Osteocyte (in vitro differentiated cells): ENCODE measurements at places on chromosomes 6 and 20. TPM values are rescaled to one million over a fixed set of nuclear protein-coding genes. Genes with fewer than 3 reads are reported as not detected.

- H3K4me1 ChIP-seq: peaks cover 16% of the 10 kb centered on the region
- no peak overlapping the region for H3K4me3 ChIP-seq
- H3K27ac ChIP-seq: no peak overlapping the region
Observed at GRCh38 chr6:116096979-116097816, 3.5 kb upstream of the NT5DC1 start.

DNA sequence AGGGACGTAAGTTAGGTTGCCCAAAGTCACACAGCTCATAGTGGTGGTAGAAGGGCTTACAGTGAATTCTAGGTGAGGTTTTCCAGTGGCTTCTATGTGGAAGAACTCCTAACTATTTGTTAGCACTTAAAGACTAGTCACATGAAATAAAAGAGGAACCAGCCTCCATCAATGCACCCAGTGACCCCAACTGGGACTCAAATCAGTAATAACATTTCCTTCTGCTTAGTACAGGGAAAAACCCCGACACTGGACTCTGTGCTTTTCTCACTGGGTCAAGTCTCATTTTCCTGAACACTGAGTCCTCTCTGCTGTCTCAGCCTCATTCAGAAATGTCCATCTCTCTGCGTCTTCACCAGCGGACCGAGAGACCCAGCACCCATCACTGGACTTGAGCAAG lies 89.2 kb downstream of the SLC22A23 start:
- H3K27ac ChIP-seq: no peak overlapping the region
- no peak overlapping the region for H3K4me3 ChIP-seq
- H3K27me3 ChIP-seq: no peaks in the 10 kb centered on the region

DNA sequence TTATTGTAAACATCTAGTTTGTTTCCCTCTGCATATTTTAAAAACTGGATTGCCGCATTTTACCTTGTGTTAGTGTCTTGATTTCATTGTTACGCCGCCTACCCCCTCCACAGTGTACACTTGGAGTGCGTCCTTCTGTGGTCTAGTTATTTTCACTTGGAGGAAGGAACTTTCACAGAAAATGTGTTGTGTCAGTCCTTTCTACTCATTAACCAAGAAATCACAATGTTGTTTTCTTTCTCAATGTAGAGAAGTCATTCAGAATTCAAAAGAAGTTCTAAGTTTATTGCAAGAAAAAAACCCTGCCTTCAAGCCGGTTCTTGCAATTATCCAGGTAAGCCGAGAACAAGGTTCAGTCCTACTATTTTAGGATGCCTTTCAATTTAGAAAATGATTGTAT lies 10.3 kb downstream of the MTHFD1L start:
- H3K27ac ChIP-seq: peak overlapping the region; percentile 32
- no peak overlapping the region for H3K4me3 ChIP-seq
- H3K36me3 ChIP-seq: peaks cover 26% of the 10 kb centered on the region

DNA sequence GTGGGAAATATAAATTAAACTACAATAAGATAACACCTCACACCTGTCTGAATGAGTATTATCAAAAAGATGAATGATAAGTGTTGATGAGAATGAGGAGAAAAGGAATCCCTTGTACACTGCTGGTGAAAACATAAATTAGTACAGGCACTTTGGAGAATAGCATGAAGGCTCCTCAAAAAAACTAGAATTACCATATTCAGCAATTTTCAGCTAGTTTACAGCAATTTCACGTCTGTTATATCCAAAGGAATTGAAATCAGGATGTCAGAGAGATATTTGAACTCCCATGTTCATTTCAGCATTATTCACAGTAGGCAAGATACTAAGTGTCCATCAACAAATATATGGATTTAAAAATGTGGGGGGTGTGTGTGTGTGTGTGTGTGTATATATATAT lies 292.6 kb downstream of the CLVS2 start:
- DNase-seq: no peak
- H3K4me1 ChIP-seq: no peaks in the 10 kb centered on the region
- no peak overlapping the region for H3K27ac ChIP-seq

DNA sequence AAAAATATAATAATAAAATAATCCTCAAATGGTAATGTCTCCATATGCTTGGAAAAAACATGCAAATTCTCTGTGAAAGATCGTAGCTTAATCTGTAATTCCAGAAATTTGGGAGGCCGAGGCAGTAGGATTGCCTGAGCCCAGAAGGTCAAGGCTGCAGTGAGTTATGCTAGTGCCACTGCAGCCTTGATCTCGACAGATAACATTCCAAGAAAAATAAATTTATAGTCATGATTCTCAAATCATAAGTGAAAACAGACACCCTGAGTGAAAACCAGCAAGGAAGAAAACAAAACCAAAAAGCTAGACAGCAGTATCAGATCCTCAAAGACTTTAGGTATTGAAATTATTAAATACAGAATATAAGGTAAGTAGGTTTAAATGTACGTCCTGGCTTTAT lies 3.8 kb upstream of the MUC21 start:
- peaks cover 5% of the 10 kb centered on the region for H3K4me1 ChIP-seq
- H3K36me3 ChIP-seq: no peaks in the 10 kb centered on the region
- no peak for DNase-seq
- H3K27me3 ChIP-seq: peaks cover 42% of the 10 kb centered on the region

DNA sequence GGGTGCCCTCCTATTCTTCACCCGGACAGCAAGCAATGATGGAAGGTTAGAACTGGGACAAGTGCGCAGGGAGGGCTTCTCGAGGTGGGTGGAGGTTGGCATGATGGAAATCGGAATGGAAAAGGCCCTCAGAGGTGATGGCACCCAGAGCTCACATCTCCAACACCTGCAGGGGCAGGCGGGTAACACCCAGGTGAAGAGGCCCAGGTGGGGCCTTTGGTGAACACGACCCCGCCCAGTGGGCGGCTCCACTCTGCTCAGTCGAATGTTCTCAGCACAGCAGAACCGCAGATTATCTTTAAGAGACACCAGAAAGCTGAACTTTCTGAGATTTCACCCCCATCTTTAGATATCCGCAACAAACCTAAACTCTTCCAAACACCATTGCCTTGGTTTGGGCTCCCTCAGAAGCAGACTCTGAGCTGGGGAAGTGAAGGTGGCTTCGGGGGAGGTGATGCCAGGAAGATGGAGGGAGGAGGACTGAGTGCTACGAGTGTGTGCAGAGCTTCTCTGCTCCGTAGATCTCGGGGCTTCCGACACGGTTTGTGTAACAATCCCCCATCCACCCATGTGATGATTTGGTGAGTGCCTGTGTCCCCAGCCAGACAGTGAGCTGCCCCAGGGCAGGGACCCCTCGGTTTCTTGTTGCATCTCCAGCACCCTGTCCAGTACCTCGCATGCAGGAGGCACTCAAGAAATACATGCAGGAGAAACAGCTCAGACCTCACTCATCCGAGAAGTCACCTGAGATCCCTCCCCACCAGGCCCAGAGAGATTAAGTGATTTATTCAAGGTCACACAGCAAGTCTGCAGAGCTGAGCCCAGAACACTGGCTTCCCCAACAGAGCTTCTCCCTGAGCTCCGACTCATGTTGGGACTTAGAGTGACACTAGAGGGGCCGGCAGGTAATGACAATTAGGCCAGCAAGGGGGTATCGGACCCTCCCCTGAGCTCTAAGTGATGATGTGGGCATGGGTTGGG lies 45.4 kb downstream of the BPIFB1 start:
- H3K4me3 ChIP-seq: no peak overlapping the region
- no peaks in the 10 kb centered on the region for H3K36me3 ChIP-seq
- no peak overlapping the region for H3K27ac ChIP-seq
- H3K27me3 ChIP-seq: peaks cover 26% of the 10 kb centered on the region
- no peaks in the 10 kb centered on the region for H3K4me1 ChIP-seq
- no peak for DNase-seq

GRCh38 chr6:15754035-15754705 lies 91.3 kb upstream of the DTNBP1 start:
- H3K4me3 ChIP-seq: no peak overlapping the region
- no peak for DNase-seq
- H3K4me1 ChIP-seq: no peaks in the 10 kb centered on the region

GRCh38 chr6:45808042-45808645 lies 207.5 kb downstream of the CLIC5 start:
- H3K27me3 ChIP-seq: no peaks in the 10 kb centered on the region
- no peaks in the 10 kb centered on the region for H3K4me1 ChIP-seq
- no peak for DNase-seq
- H3K36me3 ChIP-seq: no peaks in the 10 kb centered on the region
- no peak overlapping the region for H3K4me3 ChIP-seq

DNA sequence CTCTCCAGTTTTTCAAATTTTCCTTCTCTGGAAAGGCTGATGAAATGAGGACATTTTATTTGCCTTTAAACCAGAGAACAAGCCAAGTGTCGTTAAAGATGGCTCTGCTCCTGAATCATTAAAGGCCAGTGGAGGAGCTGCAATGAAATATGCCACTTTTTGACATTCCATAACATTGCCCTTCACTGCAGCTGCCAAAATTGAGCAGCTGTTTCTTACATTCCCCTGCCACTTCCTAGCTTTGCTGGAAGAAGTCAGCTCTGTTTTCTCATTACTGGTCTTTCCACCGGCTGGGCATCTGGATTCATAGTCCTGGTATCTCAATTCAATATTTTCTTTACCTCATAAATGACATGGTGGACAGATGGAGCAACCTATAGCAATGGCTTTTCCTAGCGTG lies 45.5 kb upstream of the NRN1 start:
- no peaks in the 10 kb centered on the region for H3K36me3 ChIP-seq
- H3K27ac ChIP-seq: no peak overlapping the region
- H3K4me1 ChIP-seq: no peaks in the 10 kb centered on the region
- H3K27me3 ChIP-seq: peaks cover 6% of the 10 kb centered on the region
- H3K4me3 ChIP-seq: no peak overlapping the region
- no peak for DNase-seq

GRCh38 chr6:35893246-35893645 lies 27.7 kb downstream of the SRPK1 start:
- H3K27me3 ChIP-seq: no peaks in the 10 kb centered on the region
- peaks cover 9% of the 10 kb centered on the region for H3K4me1 ChIP-seq
- H3K36me3 ChIP-seq: peaks cover 14% of the 10 kb centered on the region
- H3K27ac ChIP-seq: no peak overlapping the region

DNA sequence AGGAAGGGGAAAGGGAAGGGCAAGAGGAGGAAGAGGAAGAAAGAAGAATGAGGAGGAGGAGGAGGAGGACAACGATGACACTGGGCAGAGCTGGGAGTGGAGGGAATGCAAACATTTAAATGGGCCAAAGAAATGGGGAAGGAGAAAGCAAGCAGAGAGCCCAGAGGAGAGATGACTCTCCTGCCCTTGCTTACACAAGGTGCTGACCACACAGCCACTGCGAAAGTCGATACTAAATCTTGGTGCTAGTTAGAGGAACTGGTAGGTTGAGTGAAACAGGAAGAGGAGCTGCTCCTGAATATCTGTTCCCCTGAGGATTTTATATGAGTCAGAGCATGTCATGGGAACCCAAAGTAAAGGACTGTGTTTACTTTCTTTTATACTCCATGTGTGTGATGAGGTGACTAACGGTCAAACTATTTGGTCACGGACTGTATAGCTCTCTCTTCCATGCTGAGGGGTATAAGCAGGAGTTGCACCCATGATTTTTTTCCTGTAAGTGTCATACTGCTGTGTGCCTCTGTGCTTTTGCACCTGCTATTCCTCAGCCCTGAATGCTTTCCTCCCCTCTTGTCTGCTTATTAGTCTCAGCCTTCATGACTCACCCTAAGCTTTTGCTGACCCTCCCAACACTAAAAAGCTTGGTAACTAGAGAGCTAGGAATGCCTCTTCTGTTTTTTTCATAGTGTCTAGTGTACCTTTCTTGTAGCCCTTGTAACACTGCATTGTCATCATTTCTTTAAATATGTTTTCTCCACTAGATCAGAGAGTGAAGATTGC lies 9.5 kb upstream of the PAQR8 start:
- peaks cover 21% of the 10 kb centered on the region for H3K4me1 ChIP-seq
- H3K4me3 ChIP-seq: peak overlapping the region; percentile 36
- DNase-seq: no peak
- peaks cover 4% of the 10 kb centered on the region for H3K27me3 ChIP-seq

- DNase-seq: no peak
- no peaks in the 10 kb centered on the region for H3K27me3 ChIP-seq
- H3K4me1 ChIP-seq: peaks cover 13% of the 10 kb centered on the region
- H3K27ac ChIP-seq: peak overlapping the region; percentile 4
- H3K4me3 ChIP-seq: no peak overlapping the region
- no peaks in the 10 kb centered on the region for H3K36me3 ChIP-seq
Observed at GRCh38 chr6:144624716-144625115, 339.6 kb downstream of the UTRN start.

- no peak for DNase-seq
- H3K27me3 ChIP-seq: no peaks in the 10 kb centered on the region
- H3K27ac ChIP-seq: no peak overlapping the region
- peaks cover 16% of the 10 kb centered on the region for H3K4me1 ChIP-seq
- H3K36me3 ChIP-seq: no peaks in the 10 kb centered on the region
Observed at GRCh38 chr20:51966296-51966971, 164.1 kb upstream of the SALL4 start.

GRCh38 chr6:16321341-16321710 lies 82.9 kb downstream of the GMPR start:
- H3K36me3 ChIP-seq: peaks cover 16% of the 10 kb centered on the region
- no peak for DNase-seq

DNA sequence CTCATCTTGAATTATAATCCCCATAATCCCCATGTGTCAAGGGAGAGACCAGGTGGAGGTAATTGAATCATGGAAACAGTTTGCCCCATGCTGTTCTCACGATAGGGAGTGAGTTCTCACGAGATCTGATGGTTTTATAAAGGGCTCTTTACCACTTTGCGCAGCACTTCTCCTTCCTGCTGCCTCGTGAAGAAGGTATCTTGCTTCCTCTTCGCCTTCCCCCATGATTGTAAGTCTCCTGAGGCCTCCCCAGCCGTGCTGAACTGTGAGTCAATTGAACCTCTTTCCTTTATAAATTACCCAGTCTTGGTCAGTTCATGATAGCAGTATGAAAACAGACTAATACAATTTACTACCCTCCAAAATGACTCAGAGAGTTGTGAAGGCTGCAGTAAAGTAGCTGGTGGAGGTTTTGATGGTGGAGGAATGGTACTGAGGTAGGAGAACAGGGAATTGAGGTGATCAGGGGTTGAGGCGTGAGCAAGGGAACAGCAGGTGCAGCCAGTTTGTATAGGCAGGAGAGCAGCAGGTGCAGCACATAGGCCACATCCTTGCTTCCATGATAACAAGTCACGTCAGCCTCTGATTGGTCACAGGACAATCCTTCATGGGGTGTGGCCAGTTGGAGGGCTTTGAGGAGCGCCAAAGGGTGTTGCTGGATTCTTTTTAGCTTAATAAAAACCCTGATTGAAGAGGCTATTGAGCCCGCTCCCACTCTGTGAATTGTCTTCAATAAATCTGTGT lies 150.0 kb downstream of the CDC5L start:
- no peaks in the 10 kb centered on the region for H3K27me3 ChIP-seq
- peaks cover 12% of the 10 kb centered on the region for H3K4me1 ChIP-seq
- no peak overlapping the region for H3K4me3 ChIP-seq
- no peak overlapping the region for H3K27ac ChIP-seq

GRCh38 chr6:168666170-168666569 lies 225.2 kb downstream of the SMOC2 start:
- no peaks in the 10 kb centered on the region for H3K4me1 ChIP-seq
- H3K27ac ChIP-seq: no peak overlapping the region
- H3K4me3 ChIP-seq: no peak overlapping the region
- DNase-seq: no peak
- H3K27me3 ChIP-seq: peaks cover 37% of the 10 kb centered on the region

GRCh38 chr20:57208198-57208597 lies 58.2 kb downstream of the BMP7 start:
- peaks cover 16% of the 10 kb centered on the region for H3K4me1 ChIP-seq
- DNase-seq: no peak

Gene ZKSCAN3
- 6.2 and 7.3 TPM in 2 replicates for total RNA-seq

Gene UNC5CL
- 0.51 and 0.76 TPM in 2 replicates for total RNA-seq

Gene GMPR
- total RNA-seq: 7.7 and 7.8 TPM in 2 replicates

Gene CLVS2
- total RNA-seq: not detected in 2 replicates

Gene PRL
- not detected in 2 replicates for total RNA-seq

Gene DUSP15
- 2.1 and 3.2 TPM in 2 replicates for total RNA-seq

Gene ATF6B
- total RNA-seq: 109 and 116 TPM in 2 replicates

Gene BMP6
- not detected in 2 replicates for total RNA-seq
